Activated T-helper 2 cell treated with anti-CD3 and anti-CD28 coated beads, Interferon-gamma antibody, Interleukin-2, Interleukin-4, amounts not matched to agents 10 μg/mL and 5 μg/mL and 100 μg/mL, durations not matched to agents 14 hours and 24 hours and 36 hours (primary cell): ENCODE measurements at places on chromosomes 3 and 15.

DNA sequence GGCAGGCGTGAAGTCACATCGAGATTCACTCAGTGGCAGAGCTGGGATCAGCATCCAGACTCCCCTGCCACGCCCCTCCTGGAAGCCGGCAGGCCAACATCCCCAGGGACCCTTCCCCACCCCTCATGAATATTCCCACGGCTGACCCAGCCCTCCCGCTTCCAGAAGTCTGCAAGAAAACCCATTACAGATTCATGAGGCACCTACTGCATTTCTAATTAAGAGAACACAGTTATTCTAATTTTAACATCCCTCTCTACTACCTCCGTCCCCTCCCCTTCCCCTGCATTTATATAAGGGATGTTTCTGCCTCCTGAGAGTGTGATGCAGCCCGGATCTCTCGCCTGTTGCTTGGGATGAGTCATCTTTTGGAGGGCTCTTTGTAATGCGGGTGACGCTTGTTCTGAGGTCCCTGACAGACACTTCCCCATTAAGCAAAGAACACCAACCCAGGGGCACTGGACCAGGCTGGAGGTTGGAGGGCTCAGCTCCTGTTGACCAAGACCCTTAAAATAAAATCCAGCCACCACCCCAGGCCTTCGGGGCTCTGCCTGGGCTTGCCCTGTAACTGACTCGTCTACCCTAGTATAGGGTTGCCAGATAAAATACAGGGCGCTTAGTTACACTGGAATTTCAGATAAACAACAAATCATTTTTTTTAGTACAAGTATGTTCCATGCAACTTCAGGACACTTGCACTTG lies 118.7 kb downstream of the NUP210 start:
- no peaks in the 10 kb centered on the region for H3K36me3 ChIP-seq
- peaks cover 3% of the 10 kb centered on the region for H3K4me1 ChIP-seq
- no peak overlapping the region for H3K4me3 ChIP-seq
- peaks cover 6% of the 10 kb centered on the region for H3K27me3 ChIP-seq
- DNase-seq, result no peak

DNA sequence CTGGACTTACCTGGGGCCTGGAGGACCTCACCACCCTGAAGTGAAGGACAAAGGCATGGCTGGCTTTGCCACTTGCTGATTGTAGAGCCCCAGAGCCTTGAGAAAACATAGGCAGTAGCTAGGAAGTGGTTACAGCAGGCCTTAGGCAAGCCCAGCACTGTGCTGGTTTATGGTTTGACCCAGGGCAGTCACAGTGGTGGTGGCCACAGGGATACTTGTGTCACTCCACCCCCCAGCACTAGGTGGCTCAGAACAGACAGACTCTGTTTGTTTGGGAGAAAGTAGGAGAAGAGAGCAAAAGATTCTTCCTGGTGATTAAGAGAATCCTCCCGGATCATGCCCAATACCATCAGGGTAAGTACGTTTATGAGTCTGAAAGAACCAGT lies 13.2 kb upstream of the COL8A1 start:
- no peaks in the 10 kb centered on the region for H3K36me3 ChIP-seq
- no peak overlapping the region for H3K27ac ChIP-seq
- no peak overlapping the region for H3K4me3 ChIP-seq
- DNase-seq, result no peak

- no peaks in the 10 kb centered on the region for H3K4me1 ChIP-seq
- peaks cover 2% of the 10 kb centered on the region for H3K27me3 ChIP-seq
- DNase-seq, result no peak
- no peaks in the 10 kb centered on the region for H3K36me3 ChIP-seq
- no peak overlapping the region for H3K4me3 ChIP-seq
Observed at GRCh38 chr3:128702391-128702790, 23.6 kb upstream of the RAB7A start.

DNA sequence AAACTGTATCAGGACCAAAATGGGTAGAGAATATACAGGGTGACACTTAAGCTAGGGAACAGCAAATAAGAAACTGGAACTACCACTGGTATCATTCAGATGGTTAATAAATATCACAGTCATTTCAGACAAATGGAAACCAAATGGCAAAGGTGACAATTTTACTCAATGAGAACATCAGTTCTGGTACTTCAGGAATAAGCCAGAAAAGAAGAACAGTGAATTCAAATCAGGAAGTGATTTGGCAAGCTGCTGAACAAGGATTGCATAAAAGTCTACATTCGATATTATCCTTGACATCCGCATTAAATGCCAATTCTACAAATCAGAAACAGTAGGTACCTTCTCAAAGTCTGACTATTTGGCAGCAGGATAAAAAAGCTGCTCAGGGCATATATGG lies 23.5 kb upstream of the STIMATE start:
- no peaks in the 10 kb centered on the region for H3K27me3 ChIP-seq
- H3K36me3 ChIP-seq, result peaks cover 63% of the 10 kb centered on the region
- H3K4me3 ChIP-seq, result no peak overlapping the region
- no peak for DNase-seq

GRCh38 chr15:76953913-76954312 lies 22.4 kb downstream of the RCN2 start:
- no peak for DNase-seq
- H3K36me3 ChIP-seq, result peaks cover 9% of the 10 kb centered on the region
- no peak overlapping the region for H3K4me3 ChIP-seq
- H3K27ac ChIP-seq, result no peak overlapping the region
- H3K4me1 ChIP-seq, result peaks cover 7% of the 10 kb centered on the region

DNA sequence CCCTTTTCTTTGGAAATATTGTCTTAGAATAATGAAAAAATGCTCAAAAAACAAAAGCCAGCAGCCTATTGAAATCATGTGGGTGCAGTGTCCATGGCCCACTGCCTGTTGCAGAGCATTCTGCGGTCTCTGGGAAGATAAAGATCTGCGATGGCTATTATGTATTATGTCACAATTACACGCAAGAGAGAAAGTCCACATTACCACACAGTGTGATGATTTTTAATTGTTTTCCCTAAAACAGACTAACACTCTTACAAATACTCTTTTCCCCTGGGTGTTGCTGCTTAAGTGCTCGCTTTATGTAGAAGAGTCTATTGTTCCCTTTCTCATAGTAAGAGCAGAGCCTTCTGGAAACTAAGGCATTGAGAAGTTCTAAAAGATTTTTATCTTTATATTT lies 32.2 kb downstream of the SSR3 start:
- peaks cover 4% of the 10 kb centered on the region for H3K36me3 ChIP-seq
- no peak for DNase-seq
- H3K4me1 ChIP-seq, result peaks cover 26% of the 10 kb centered on the region
- no peak overlapping the region for H3K27ac ChIP-seq
